GM23248 (cell line): ENCODE measurements at places on chromosomes 12 and 14.

DNA sequence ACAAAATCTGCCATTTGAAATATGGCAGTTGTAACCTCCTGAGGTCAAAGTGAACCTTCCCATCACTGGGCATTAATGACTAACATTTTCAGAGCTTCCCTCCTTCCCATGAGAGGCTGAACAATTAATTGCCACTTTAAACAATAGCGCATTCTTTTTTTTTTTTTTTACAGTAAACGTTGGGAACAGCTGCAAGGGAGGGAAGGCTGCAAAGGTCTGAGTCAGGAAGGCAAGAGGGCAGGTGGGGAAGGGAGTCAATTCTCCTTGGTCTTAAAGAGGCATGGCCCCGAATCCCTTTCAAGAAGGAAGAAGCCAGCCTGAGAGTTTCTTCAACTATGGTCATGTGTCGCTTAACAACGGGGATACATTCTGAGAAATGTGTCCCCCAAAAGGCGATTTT is 41.0 kb upstream of the PLEKHG3 start:
- no peak for DNase-seq

GRCh38 chr14:38285962-38286361 is 30.1 kb upstream of the CLEC14A start:
- no peak for DNase-seq

- no peak for DNase-seq
Measured at GRCh38 chr14:24993631-24994030, 56.3 kb downstream of the STXBP6 start.

- no peak for DNase-seq
Measured at GRCh38 chr12:18551106-18551505, 186.7 kb downstream of the PLCZ1 start.

DNA sequence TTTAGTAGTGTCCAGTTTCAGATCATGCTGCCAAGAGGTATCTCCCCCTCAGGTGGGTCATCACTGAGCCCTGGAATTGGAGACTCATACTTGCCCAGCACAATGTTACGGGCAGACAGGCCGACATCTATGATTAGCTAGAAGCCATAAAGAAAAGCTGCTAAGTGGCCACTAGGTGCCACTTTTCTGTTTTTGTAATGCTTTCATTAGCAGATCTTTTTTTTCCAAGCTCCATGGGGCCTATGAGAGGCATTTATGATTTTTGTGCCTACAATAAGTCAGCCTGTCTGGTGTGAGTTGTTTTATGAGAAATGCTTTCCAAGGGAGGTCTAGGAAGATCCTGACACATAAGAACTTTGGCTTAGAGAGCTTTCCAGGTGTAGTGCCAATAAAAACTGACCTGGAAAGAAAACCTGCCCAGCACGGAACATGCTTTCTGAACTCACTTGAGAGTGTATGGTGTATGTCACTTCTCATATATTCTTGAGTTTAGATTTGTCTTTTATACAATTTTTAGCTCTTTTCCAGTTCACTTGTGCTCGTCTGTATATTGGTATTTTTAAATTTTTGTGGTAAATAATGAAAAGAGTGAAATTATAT is 21.8 kb upstream of the SMCO2 start:
- DNase-seq = peak; percentile 81

DNA sequence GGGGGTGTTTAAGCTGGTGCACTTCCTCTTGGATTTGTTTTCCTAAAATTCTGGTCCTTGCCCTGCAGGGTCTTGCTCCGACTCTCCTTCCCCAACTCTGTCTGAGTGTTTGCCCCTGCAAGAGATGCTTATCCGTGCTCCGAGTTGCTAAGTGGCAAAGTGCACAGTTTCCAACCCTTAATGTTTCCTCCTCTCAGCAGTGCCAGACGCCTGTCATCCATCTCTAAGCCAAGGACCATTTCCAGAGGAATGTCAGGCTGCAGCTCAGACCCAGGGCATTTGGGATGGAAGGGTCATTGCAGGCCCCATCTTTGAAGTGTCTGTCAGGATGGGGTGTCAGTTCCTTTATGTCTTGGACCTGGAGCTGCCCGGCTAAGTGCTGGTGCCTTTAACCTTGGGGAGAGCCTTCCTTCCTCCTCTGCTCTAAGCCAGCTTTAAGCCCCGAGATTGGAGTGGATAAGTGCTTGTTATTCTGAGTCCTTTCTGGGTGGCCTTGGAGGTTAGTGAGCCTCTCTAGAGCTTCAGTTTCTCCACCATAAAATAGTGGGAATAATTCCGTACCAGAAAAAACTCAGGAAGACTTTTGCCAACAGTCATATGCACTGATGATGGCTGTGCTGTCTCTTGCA is 15.0 kb downstream of the WNT5B start:
- DNase-seq = no peak

GRCh38 chr12:90627180-90627896 is 327.6 kb downstream of the CCER1 start:
- DNase-seq = peak; percentile 50

DNA sequence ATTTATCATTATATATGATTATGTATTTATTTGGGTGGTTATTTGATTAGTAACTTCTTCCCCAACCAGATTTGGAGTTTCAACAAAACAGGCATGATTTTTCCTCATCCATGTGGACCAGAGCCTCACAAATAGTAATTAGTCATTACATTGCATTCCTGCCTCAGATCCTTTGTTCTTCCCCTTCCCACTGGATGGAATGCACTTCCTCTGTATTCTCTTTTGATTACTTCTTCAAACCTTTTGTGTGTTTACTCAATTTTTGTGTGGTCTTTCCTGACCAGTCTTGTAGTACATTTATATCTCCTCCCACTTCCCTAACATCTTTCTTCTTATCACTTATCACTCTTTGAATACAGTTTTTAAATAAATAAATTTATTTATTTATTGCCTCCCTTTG is 15.5 kb downstream of the SYT1 start:
- peak; percentile 14 for DNase-seq

DNA sequence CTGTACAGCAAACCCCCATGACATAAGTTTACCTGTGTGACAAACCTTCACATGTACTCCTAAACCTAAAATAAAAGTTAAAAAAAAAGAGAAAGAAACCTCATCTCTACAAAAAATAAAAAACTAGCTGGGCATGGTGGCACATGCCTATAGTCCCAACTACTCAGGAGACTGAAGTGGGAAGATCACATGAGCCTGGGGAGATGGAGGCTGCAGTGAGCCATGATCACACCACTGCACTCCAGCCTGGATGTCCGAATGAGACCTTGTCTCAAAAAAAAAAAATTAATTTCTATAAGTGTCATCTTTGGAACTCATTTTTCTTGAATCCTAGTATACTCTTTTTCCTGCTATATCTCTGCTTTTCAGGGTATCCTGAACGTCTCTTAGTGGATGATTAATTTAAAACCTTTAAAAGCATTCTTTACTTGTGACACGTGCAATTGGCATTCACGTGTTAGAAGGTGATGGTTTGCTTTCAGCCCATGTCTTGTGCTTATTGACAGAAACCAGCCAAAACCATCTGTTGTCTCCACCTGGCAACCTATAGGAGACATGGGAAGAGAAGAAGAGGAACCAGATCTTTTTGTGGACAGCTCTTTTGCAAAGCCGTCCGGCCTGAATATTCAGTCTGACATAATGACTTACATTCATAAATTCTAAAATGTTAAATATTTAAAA is 30.6 kb upstream of the PPFIBP1 start:
- peak; percentile 13 for DNase-seq

DNA sequence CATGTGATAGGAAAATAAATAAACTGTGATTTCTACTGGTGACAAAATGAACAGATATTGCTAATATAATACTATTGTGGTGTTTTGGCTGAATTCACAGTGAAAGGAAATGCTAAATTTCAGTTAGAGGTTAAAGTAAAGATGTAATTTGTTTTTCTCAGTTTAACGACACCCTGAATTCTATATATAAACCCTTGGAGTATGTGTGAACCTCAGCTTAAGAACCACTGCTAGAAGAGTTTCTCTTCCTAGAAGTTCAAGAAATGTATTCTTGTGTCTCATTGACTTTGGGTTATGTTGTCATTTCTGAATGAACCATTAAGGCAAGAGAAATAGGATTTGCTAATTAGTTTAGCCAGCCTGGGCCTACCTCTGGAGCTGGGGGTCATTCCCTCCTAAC is 8.2 kb downstream of the FBXO34 start:
- no peak for DNase-seq

GRCh38 chr14:61454545-61454944 is 133.2 kb downstream of the PRKCH start:
- no peak for DNase-seq

- no peak for DNase-seq
Measured at GRCh38 chr12:8692573-8692972, 5.2 kb upstream of the RIMKLB start.

DNA sequence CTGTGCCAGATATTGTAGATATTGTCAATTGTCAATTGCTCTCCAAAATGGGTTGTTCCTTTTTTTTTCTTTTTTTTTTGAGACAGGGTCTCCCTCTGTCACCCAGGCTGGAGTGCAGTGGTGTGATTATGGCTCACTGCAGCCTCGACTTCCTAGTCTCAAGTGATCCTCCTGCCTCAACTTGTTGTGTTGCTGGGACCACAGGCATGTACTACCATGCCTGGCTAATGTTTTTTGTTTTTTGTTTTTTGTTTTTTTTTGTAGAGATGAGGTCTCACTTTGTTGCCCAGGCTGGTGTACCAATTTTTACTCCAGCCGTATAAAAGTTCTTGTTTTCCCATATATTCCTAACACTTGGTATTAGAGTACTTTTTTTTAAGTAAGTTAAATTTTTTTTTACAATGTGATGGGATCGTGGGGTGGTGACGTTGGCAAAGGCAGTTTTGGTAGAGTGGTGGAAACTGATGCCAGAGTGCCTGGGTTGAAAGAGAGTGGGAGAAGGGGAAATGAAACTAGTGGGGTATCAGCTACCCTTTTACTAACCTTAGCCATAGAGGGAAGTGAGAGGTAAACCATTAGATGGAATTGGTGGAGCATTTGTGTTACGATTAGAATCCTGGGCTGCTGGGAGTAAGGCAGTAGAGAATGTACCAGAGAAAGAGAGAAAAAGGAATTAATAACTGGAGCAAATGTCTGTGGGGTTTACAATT is 33.0 kb upstream of the CFAP54 start:
- DNase-seq = no peak

DNA sequence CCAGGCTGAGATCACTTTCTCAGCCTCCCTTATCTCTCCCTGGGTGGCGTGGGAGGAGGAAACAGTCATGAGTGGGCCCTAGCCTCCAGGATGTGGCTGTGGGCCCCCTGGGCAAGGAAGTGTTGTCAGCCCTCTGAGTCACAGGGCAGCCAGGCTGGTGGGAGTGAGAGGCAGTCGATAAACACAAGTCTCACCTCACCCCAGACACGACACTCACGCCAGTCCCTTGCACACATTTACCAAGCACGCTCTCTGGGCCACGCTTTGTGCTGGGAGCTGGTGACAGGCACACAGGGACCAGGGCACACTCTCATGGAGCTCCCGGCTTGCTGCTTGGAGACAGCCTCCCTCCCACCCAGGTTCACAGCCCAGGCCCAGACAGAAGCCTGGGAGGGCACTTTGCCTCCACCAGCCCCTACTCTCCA is 1.9 kb upstream of the KRT79 start:
- peak; percentile 83 for DNase-seq

DNA sequence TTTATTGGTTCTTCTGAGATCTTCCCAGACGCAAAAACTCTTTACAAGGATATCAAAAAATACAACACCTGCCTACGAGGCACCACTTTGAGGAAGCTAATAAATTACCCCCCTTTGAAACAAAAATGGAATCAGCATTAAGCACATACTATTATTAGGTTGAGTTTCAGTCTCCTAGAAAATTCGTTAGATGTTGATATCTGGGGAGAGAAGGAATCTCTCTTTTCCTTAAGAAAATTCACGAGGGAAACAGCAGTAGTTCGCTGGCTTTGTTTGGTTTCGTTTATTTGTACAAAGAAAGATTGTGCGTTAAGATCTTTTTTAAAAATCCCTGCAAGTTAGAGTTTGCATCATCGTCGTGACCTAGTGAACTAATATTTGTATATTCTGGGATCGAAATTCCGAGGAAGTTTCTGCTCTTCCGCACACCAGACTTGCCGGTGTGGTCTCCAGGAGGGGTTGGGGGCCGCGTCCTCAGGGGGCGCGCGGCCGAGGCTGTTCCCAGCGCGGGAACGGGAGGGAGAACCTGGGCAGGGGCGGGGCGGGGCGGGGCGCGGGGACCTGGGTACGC is 12.1 kb downstream of the NKX2-1 start:
- no peak for DNase-seq

GRCh38 chr14:68374682-68375081 is 418.2 kb downstream of the ZFP36L1 start:
- DNase-seq = no peak

GRCh38 chr12:57611827-57612710 is 834 bp downstream of the ARHGEF25 start:
- DNase-seq = no peak

- peak; percentile 25 for DNase-seq
Measured at GRCh38 chr12:113247123-113248050, 26.1 kb downstream of the TPCN1 start.

- DNase-seq = peak; percentile 16
Measured at GRCh38 chr14:92553438-92553837, 39.9 kb downstream of the RIN3 start.

DNA sequence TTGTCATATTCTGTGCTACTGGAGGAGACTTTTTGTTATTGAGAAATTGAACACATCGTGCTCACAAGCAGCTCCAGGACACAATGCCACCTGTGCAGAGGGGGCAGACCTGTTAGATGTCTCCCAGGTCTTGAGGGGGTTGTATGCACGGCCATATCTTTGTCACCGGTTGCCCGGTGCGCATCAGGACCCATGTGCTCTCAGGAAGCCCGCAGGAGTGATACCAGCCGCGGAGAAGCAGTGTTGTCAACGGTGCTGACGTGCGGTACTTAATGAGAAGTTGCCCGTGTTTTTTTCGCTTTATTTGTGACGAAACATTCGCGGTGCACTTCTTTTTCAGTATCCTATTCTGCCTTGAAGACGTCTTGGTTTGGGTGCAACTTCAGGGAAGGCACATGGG is 128.2 kb upstream of the RTL1 start:
- DNase-seq = no peak

GRCh38 chr12:84637926-84638325 is 274.7 kb downstream of the SLC6A15 start:
- DNase-seq = peak; percentile 53

- no peak for DNase-seq
Measured at GRCh38 chr12:7879246-7879645, 6.5 kb upstream of the SLC2A14 start.

- DNase-seq = peak; percentile 38
Measured at GRCh38 chr12:81329085-81329484, 251.2 kb downstream of the ACSS3 start.

DNA sequence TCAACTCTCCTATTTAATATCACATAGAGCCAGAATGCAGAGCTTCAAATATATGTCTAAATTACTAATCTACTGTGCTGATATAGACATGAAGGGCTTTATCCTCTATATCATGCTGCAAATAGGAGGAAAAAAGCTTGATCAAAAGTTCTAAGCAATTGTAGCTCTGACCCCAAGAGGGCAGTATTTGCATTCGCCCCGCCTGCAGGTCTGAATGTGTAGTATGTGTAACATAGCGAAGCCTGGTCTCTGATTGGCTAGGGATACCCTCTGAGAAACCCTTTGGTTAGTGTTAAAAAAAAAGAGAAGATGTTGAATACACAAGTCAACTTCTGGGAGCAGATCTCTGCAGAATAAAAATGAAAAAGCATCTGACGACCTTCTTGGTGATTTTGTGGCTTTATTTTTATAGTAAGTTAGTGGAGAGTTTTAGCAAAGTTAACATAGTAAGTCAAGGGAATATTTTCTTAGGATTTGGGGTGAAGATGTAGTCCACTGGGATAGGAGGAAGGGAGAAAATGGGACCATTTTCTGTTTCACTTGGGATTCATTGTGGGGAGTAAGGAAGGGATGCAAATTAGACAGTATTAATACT is 151.6 kb upstream of the OR4E1 start:
- DNase-seq = peak; percentile 8

- no peak for DNase-seq
Measured at GRCh38 chr12:118220702-118221101, 84.8 kb downstream of the PEBP1 start.
